Natural killer cell (primary cell): ENCODE measurements at places on chromosomes 4 and X. TPM values are rescaled to one million over a fixed set of nuclear protein-coding genes. Genes with fewer than 3 reads are reported as not detected.

- no peak for DNase-seq
- no peaks in the 10 kb centered on the region for H3K4me1 ChIP-seq
- no peak overlapping the region for H3K4me3 ChIP-seq
- H3K27me3 ChIP-seq: no peaks in the 10 kb centered on the region
- H3K27ac ChIP-seq: no peak overlapping the region
These were observed 6.8 kb upstream of the RRAGB start for GRCh38 chrX:55710701-55711100.

DNA sequence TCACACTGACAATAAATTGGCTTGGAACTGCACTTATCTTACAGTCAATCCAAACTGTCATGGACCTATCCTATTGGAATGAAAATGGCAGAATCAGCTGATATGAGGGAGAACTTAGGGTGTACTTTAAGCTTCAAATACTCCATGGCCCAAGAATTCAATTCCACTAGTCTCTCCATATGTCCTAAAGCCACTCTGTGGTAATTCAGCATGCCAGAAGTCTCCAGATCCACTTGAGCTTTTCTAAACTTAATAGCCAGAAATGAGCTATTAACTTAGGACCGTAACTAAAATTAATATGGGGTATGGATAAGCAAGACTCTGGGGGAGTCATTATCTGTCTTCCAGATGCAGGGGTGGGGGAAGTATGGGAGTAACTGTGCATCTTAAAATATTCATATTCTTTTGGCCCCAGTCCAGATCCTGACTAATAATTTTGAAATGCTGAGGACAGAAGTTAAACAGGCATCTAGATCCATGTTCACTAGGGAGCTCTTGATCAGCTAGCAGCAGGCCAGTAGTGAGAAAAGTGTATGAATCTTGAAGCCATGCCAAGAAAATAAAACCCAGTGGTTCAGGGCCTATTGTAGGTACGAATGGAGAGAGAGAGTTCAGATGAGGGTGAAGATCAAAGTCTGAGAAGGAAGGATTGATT, 167.6 kb downstream of the DKK2 start:
- no peaks in the 10 kb centered on the region for H3K4me1 ChIP-seq
- no peak for DNase-seq
- no peak overlapping the region for H3K4me3 ChIP-seq
- H3K36me3 ChIP-seq: no peaks in the 10 kb centered on the region
- H3K27me3 ChIP-seq: no peaks in the 10 kb centered on the region

GRCh38 chrX:151938172-151938571, 25.5 kb downstream of the MAGEA4 start:
- no peak overlapping the region for H3K27ac ChIP-seq
- DNase-seq: no peak
- no peak overlapping the region for H3K4me3 ChIP-seq
- no peaks in the 10 kb centered on the region for H3K36me3 ChIP-seq

- H3K4me1 ChIP-seq: no peaks in the 10 kb centered on the region
- H3K4me3 ChIP-seq: no peak overlapping the region
- H3K27ac ChIP-seq: no peak overlapping the region
- H3K27me3 ChIP-seq: no peaks in the 10 kb centered on the region
These were observed 134.4 kb upstream of the BMPR1B start for GRCh38 chr4:94623126-94623911.

Gene GUCY2F
- not detected for total RNA-seq

DNA sequence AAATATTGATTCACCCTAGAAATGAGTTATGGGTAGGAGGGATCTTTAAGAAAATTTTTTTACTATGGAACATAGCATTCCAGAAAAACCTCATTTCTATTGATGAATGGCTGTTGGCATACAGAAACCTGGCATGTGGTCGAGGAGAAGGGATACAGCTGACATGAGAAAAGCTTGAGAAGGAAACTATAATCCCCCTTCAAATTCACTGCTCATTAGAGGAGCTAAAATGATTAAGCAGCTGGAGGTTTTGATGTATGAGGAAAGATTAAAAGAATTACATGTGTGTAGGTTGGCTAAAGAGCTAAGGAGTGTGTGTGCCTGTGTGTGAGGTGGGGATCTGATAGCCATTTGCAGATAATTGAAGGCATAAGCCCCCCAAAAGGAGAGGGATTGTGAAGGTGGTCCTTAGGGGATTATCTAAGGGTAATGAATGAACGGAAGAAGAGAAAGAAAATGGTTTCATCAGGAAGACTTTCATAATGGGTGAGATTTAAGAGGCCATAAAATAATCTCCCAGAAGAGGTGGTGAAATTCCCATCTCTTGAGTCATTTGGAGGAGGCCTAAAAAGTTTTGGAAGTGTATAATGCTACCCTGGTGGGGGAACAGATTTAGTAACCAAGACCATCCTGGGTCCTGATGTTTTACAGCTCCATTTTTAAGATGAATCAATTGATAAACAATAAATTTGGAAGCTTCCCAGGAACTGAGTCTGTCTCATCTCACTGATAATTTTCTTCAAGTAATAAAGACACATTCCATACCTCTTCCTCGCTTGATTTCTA, 272.0 kb upstream of the HAND2 start:
- no peak for DNase-seq
- H3K4me1 ChIP-seq: no peaks in the 10 kb centered on the region
- H3K27ac ChIP-seq: no peak overlapping the region
- no peaks in the 10 kb centered on the region for H3K36me3 ChIP-seq
- H3K27me3 ChIP-seq: no peaks in the 10 kb centered on the region

- no peaks in the 10 kb centered on the region for H3K36me3 ChIP-seq
- no peak overlapping the region for H3K4me3 ChIP-seq
- peaks cover 3% of the 10 kb centered on the region for H3K4me1 ChIP-seq
- no peak overlapping the region for H3K27ac ChIP-seq
These were observed 37.1 kb downstream of the CHIC2 start for GRCh38 chr4:54027311-54027710.

Gene XG
- total RNA-seq: 0.85 TPM

Gene GAGE1
- total RNA-seq: not detected

GRCh38 chr4:110532901-110533589, 57.1 kb downstream of the ENPEP start:
- H3K27ac ChIP-seq: no peak overlapping the region
- no peak overlapping the region for H3K4me3 ChIP-seq
- H3K27me3 ChIP-seq: no peaks in the 10 kb centered on the region
- no peaks in the 10 kb centered on the region for H3K36me3 ChIP-seq
- H3K4me1 ChIP-seq: no peaks in the 10 kb centered on the region

DNA sequence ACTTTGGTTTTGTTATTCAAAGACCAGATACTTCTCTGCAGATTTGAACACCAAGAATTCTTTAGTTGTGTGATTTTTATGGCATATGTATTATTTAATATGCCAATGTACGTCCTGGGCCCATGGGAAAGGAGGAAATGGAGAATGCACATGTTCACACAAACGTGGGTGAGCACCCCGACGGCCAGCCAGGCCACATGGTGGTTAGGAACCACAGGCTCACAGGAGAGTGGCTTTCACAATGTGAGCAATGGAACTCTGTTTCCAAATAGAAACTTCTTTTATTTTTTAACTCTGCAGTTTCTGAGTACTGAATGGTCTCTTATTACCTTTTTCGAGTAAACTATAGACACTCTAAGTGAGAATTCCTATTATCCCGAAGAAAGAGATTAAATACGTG, 58.0 kb upstream of the UNC5C start:
- H3K27ac ChIP-seq: no peak overlapping the region
- no peak for DNase-seq
- H3K27me3 ChIP-seq: no peaks in the 10 kb centered on the region
- no peaks in the 10 kb centered on the region for H3K36me3 ChIP-seq

Gene GAGE12C
- not detected for total RNA-seq

GRCh38 chr4:149997881-149998421, 80.3 kb upstream of the DCLK2 start:
- no peaks in the 10 kb centered on the region for H3K36me3 ChIP-seq
- no peaks in the 10 kb centered on the region for H3K27me3 ChIP-seq
- no peak overlapping the region for H3K4me3 ChIP-seq
- no peak for DNase-seq
- H3K27ac ChIP-seq: no peak overlapping the region

Gene MAOB
- total RNA-seq: not detected

GRCh38 chrX:39519566-39520301, 578.0 kb downstream of the BCOR start:
- no peaks in the 10 kb centered on the region for H3K27me3 ChIP-seq
- H3K27ac ChIP-seq: no peak overlapping the region
- no peaks in the 10 kb centered on the region for H3K36me3 ChIP-seq
- H3K4me3 ChIP-seq: no peak overlapping the region
- H3K4me1 ChIP-seq: no peaks in the 10 kb centered on the region

DNA sequence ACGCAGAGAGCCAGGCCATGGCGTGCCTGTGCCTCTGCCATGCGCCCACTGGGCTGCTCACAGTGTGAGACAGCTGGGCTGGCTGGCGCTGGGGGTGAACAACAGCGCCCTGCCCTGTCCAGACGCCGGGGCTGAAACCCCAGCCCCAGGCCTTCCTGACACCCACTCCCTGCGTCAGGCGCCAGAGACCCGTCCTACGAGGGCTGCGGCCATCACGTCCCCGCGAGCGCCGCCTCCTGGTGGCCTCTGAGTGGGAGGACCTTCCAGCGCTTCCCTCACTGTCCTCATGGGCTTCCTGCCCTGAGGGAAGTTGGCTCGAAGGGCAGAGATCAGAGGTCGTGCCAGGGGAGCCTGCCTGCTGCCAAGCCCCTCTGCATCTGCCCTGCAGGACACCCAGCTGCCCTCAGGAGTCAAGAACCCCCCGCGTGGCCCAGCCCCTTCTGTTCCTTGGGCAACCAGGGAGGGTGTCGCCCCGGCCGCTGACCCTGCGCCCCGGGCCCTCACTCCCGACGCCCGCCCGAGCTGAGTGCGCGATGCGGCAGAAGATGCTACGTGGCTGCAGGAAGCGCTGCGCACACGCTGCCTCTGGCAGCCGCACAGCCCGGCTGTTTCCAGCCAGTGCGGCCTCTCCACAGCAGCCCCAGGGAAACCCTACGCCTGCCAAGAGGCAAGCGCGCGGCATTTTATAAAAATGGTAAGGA, 16.2 kb downstream of the NELFA start:
- no peaks in the 10 kb centered on the region for H3K4me1 ChIP-seq
- no peak overlapping the region for H3K27ac ChIP-seq
- H3K36me3 ChIP-seq: peaks cover 23% of the 10 kb centered on the region
- H3K27me3 ChIP-seq: no peaks in the 10 kb centered on the region
- H3K4me3 ChIP-seq: no peak overlapping the region

GRCh38 chr4:174066611-174067205, 216.8 kb downstream of the FBXO8 start:
- no peak overlapping the region for H3K27ac ChIP-seq
- no peaks in the 10 kb centered on the region for H3K36me3 ChIP-seq
- H3K4me1 ChIP-seq: no peaks in the 10 kb centered on the region
- H3K4me3 ChIP-seq: no peak overlapping the region
- no peaks in the 10 kb centered on the region for H3K27me3 ChIP-seq

DNA sequence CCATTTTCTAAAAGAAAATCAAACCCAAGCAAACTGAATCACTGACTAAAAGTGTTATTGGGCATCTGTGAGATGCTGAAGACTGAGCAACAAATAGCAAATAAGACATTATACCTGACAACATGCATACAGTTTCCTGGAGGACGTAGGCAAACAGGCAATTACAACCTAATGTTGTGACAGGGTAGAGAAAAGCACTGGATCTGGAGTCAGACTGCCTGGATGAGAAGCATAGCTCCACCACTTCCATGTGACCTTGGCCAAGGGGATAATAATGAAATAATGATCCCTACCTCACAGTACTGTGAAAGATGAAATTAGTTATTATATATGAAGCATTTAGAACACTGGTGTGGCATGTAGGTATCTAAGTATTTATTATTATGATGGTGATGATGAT, 2.7 kb downstream of the SPINK2 start:
- DNase-seq: no peak
- H3K4me1 ChIP-seq: peaks cover 25% of the 10 kb centered on the region
- H3K36me3 ChIP-seq: no peaks in the 10 kb centered on the region
- no peak overlapping the region for H3K4me3 ChIP-seq

- no peak overlapping the region for H3K4me3 ChIP-seq
- H3K27me3 ChIP-seq: no peaks in the 10 kb centered on the region
- H3K4me1 ChIP-seq: peaks cover 28% of the 10 kb centered on the region
- H3K27ac ChIP-seq: peak overlapping the region; percentile 37
- no peaks in the 10 kb centered on the region for H3K36me3 ChIP-seq
These were observed 34.7 kb downstream of the VSIG4 start for GRCh38 chrX:66004928-66005829.

Gene EVC2
- 1.5 TPM for total RNA-seq

GRCh38 chr4:17605236-17605635, 9.2 kb upstream of the MED28 start:
- no peak for DNase-seq
- H3K4me1 ChIP-seq: no peaks in the 10 kb centered on the region
- H3K4me3 ChIP-seq: no peak overlapping the region
- peaks cover 45% of the 10 kb centered on the region for H3K36me3 ChIP-seq

DNA sequence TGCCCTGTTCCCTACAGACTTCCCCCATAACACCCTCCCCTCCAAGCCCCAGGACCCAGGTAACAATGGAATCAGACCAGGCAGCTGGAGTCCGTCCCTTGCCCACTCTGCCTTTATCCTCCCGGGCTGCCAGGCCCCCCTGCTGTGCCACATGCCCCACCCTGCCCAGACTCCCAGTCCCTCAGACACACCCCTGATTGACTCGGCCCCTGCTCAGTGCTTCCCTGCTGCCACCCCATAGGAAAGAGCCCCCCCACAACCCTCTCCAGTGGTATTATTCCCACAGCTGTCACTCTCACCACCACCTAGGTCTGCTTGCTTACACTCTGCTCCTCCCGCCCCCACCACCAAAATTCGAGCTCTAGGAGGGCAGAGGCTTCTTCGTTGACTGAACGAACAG, 4.7 kb upstream of the NAA10 start:
- no peak for DNase-seq
- peaks cover 26% of the 10 kb centered on the region for H3K4me1 ChIP-seq
- H3K27ac ChIP-seq: no peak overlapping the region
- no peaks in the 10 kb centered on the region for H3K36me3 ChIP-seq
- H3K4me3 ChIP-seq: no peak overlapping the region

GRCh38 chr4:14772388-14772787, 229.9 kb upstream of the CPEB2 start:
- no peak overlapping the region for H3K4me3 ChIP-seq
- no peak overlapping the region for H3K27ac ChIP-seq
- no peaks in the 10 kb centered on the region for H3K36me3 ChIP-seq
- DNase-seq: no peak

GRCh38 chrX:10070714-10071436, 85.9 kb upstream of the CLCN4 start:
- H3K4me3 ChIP-seq: no peak overlapping the region
- no peaks in the 10 kb centered on the region for H3K4me1 ChIP-seq
- H3K27ac ChIP-seq: no peak overlapping the region
- DNase-seq: no peak

Gene FRG2
- total RNA-seq: not detected

DNA sequence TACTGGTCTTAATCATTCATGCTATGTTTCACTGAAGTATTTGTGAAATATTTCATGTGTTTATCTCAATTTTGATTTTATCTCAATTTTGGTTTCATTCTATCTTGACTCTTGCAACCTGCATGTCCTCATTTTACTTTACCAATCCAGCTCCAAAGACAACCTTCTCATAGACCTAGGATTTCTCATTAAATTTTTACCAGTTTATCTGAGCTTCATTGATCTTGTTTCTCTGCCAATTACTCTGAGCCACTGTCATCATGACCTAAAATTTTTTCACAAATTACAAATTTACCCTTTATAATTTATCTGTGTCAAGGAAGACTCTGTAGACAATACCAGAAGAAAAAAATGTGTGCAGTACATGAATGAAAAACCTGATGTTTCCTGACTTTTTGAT, 18.6 kb upstream of the UGT2B17 start:
- no peaks in the 10 kb centered on the region for H3K4me1 ChIP-seq
- no peaks in the 10 kb centered on the region for H3K36me3 ChIP-seq

GRCh38 chrX:2325076-2325784, 175.5 kb downstream of the DHRSX start:
- H3K4me1 ChIP-seq: no peaks in the 10 kb centered on the region
- peak; percentile 4 for DNase-seq
- no peaks in the 10 kb centered on the region for H3K27me3 ChIP-seq
- no peaks in the 10 kb centered on the region for H3K36me3 ChIP-seq

- H3K36me3 ChIP-seq: no peaks in the 10 kb centered on the region
- no peaks in the 10 kb centered on the region for H3K4me1 ChIP-seq
- no peak for DNase-seq
These were observed 833.1 kb downstream of the C4orf33 start for GRCh38 chr4:129929052-129929451.
